ENCODE measurements at places on chromosomes 12 and 14.
A peak's percentile ranks its signal among the peaks of the same experiment; 100 is the strongest.

DNA sequence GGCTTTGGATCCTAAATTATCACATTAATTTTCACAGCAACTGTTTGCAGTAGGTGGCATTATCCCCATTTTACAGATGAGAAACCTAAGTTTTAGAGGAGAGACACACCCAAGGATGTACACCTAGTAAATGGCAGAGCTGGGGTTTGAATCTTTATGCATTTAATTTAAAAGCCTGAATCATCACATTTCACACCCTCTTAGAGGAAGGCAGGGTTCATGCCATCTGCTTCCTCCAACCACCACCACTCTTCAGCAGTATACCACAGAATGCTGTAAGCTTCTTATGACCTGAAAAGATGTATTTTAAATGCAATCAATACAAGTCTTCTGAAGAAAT is 90.3 kb downstream of the CRADD start:
- DNase-seq, result no peak

GRCh38 chr14:100904307-100905087 is 975 bp upstream of the RTL1 start:
- no peak for DNase-seq

- DNase-seq, result no peak
Observed at GRCh38 chr12:46660719-46661109, 165.1 kb downstream of the SLC38A4 start.

DNA sequence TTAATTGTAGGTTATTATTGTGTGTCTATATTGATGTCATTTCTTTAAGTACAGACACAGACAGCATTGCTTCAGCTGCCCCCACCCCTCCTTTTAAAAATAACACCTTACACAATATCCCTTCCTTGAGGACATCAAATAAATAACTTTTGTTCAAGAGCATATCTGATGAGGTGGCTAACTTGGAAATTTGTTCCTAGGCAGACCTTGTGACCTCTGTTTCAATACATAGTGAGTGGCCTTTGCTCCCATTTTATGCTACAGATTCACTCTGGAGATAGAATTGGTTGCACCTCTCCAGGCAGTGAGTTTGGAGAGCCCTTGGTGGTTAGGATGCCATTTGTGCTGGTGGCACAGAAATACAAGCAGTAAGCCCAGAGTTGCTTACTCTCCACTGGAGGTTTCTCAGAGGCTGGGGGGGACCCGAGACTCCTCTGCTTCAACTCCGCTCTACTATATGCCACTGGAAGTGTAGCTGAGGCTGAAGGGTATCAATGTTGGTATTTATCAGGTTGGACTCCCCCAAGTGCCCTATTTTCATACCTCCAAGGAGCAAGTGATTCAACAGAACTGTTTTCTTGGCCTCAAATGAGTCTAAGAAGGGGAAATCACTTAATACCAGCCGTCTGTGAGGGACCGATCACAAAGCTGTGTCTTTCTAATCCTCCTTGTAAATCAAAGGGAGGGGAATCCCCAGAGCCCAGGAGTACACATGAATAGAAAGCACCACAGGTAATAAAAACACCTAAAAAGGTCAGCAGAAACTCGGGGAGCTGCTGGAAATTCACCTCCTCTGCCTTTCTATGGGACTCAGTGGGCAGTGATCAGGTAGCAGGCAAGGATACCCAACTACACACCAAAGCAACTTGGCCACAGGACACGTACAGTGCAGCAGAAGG is 463.1 kb downstream of the RAD51B start:
- no peak for DNase-seq

DNA sequence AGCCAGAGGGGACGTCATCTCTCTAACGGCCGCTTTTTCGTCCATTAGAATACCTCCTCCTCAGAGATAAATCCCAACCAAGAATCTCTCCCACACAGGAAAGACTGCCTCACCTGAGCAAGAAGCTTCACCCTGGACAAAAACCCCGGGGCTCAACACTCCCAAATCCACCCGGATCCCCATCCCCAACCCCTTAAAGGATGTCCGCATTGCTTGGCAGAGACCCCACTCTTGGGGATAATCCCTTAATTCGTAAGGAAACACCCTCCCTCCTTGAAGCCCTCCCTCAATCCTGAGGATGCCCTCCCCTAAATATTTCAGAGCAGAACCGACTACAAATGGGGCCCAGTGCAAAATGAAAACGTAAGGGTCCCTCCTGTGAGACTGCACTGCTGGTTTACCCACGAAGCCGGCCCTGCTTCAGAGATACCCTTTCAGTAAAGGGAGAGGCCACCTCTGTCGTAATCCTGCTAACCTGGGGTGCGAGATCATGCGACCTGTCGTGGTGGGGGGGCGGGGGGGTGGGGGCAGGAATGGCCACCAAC is 655 bp upstream of the DYNLL1 start:
- DNase-seq, result no peak

- no peak for DNase-seq
Observed at GRCh38 chr14:80982711-80983110, 27.3 kb downstream of the TSHR start.

- no peak for DNase-seq
Observed at GRCh38 chr12:130281153-130281799, 56.4 kb upstream of the PIWIL1 start.

- DNase-seq, result no peak
Observed at GRCh38 chr12:132415327-132416120, 74.4 kb upstream of the FBRSL1 start.

DNA sequence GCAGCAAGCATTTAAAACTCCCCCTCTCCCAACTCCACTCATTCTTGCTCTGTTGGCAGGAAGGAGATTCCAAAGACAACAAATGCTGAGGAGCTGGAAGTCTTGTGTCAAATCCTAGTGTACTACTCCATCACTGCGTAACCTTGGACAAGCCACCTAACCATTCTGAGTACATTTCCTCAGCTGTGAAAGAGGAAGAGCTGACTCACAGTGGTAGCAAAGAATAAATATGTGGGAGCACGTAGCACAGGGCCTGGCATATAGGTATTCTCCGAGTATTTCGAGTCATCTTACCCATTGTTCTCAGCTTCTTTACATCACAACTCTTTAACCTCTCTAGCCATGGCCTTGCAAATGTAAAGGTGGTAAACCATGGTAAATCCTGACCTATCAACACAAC is 28.7 kb downstream of the EGLN3 start:
- no peak for DNase-seq

DNA sequence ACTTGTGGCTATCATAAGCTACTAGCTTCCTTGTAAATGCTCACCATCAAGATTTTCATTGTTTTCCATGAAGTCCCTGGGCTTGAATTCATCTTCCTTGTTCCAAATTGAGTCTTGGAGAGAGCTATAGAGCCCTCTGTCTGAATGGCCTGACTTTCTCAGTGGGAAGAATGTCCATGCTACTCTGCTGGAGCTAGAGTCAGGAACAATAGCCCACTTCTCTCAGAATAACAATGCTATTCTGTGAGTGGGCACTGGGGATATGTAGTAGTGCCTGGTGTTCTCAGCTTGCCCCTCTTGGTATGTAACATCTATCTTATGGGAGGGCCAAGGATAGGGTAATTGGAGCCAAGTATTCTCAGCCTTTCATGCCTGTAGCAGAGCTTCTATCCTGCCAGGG is 127.6 kb upstream of the TRHDE start:
- DNase-seq, result no peak

- DNase-seq, result no peak
Observed at GRCh38 chr12:19082365-19082911, 47.1 kb upstream of the PLEKHA5 start.

- DNase-seq, result no peak
Observed at GRCh38 chr14:79704041-79704807, 507.1 kb downstream of the DIO2 start.

DNA sequence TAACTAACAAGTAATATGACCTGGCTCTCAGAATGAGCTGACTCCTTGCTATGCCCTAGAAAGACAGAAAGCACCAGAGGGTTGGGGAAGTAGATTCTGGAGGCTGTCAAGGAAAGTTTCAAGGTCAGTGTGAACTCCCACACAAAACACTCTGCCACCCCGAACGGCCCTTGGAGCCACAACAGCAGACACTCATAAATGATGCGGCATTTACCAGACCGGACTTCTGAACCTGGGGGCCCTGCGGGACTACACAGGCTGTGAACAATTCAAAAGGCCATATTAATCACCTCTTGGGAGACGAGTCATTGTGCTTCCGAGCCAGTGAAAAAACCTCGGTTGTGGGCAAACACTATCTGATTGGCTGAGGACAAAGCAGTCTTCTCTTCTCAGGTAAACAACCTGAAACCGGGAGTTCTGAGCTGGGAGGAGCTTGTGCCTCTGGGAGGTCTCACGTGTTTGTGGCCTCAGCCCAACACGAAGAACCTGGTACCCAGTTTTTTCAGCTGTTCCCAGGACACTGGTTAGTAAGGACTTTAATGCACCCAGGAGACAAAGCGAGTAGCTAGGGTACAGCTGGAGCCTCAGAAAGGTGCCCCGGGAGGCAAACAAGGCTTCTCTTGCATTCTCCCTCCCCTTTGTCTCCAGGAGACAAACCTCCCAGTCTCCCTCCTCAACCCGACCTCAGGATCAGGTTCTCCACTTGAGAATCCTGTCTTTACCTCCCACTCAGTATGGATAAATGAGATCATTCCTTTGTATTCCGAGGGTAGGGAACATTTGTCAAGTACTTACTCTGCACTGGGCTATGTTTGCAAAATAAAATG is 35.3 kb downstream of the VWF start:
- no peak for DNase-seq

- DNase-seq, result no peak
Observed at GRCh38 chr12:82593143-82593542, 93.6 kb upstream of the TMTC2 start.

DNA sequence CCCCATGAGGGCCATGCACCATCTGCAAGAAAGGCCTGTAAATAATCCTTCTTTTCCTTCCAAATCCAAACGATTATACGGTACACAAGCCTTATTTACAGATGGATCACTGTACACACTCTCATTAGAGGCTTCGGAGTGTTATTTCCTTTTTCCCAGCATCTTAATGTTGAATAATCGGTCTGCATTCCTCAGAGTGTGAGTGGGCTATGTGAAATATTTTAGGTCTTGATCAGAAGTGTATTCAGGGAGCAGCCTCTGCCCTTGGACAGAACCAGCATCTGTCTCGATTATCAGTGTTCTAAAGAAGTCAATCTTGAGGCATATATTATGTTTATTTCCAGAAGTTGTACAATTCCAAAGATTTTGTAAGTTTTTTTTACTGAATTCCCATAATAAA is 340.6 kb downstream of the SEC23A start:
- DNase-seq, result no peak

- DNase-seq, result no peak
Observed at GRCh38 chr12:64320611-64321010, 69.9 kb downstream of the C12orf56 start.

DNA sequence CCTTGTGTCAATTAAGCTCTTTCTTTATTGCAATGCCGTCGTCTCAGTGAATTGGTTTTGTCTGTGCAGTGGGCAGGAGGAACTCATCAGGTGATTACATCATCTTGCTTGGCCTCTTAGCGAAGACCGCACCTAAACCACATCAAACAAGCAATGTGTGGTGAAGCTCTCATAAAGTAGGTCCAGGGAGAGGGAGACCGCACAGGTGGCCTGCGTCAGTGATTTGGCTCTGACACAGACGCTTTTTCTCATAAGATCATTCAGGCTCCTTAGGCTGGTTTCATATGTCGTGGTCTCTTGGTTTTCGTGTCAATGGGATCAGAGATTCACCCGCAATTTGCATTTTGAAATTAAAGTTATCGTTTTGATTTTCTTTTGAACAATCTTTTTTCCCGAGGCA is 6.7 kb upstream of the TESC start:
- peak; percentile 76 for DNase-seq

- DNase-seq, result no peak
Observed at GRCh38 chr14:68842298-68842697, 49.4 kb upstream of the ZFP36L1 start.

- no peak for DNase-seq
Observed at GRCh38 chr12:108690542-108691174, 40.7 kb downstream of the CORO1C start.

DNA sequence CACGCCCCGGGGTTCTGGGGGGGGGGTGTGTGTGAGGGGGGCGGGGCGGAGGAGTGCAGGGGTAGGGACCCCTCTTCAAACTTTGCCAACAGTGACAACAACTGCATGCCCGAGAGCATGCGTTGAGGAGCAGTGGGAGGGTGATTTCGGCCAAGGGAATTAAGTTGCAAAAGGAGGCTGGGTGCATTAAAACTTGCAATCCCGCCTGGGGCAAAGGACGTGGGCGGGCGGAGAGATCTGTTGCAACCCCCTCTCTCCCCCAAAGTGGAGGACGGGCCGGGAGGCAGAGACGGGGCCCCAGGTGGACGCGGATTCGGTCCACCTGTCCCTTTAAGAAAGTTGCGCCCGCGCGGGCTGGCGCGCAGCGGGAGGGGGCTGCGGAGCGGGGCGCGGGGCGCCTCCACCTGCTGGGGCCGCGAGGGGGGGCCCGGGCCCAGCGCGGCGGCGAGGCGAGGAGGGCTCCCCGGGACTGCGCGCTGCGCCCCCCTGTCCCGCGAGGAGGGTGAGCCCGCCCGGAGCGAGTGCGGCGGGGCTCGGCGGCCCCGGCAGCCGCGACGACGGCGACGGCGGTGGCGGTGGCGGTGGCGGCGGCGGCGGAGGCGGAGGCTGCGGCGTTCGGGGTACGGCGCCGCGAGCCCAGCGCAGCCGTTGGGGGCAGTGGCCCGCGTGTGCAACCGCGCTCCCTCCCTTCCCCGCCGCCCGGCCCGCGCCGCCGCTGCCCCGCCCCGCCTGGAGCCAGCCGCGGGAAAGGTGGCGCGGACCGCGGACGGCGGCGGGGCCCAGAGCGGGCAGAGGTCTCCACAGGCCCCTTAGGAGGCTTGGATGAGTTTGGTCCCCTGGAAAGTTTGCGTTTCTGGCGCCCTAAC is 530 bp upstream of the FOXN4 start:
- no peak for DNase-seq

DNA sequence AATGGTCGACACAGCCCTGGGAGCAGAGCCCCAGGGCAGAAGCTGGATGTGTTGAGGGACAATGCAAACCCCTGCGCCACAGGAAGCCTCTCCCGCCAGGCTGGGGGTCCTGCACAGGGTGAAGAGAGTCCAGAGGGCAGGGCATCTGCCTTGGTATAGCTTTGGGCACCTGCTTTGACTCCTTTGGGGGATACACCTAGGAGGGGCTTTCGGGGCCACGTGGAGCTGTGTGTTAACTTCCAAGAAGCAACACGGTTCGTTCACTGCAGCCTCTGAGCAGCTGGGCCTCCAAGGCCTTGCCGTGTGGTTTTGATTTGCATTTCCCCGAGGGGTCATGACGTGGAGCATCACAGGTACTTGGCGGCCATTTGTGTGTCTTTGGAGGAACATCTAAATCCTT is 5.8 kb upstream of the PUS1 start:
- no peak for DNase-seq

DNA sequence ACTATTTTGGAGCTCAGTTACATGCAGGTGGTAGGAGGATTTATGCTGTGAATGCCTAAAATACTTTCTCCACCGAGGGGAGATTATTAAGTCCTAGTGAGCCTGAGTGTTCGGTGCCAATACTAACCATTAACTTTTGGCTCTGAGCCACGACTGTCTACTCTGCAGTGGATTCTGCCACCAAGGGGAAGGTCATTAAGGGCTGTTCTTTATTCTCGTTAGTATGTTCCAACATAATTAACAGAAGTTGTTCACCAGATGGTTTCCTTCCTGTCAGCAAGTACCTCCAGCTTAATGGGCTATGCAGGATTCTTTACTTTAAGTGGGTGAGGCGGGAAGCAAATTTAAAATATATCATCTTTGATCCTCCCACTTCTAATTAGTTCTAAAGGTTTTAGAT is 326.3 kb downstream of the BMP4 start:
- DNase-seq, result no peak

Measured in activated CD8-positive, alpha-beta memory T cell treated with anti-CD3 and anti-CD28 coated beads, Interleukin-2, amount 10 ng/mL, durations not matched to agents 7 days and 5 days (primary cell).